T-helper 9 cell (primary cell): ENCODE measurements at places on chromosomes 5 and 9.

DNA sequence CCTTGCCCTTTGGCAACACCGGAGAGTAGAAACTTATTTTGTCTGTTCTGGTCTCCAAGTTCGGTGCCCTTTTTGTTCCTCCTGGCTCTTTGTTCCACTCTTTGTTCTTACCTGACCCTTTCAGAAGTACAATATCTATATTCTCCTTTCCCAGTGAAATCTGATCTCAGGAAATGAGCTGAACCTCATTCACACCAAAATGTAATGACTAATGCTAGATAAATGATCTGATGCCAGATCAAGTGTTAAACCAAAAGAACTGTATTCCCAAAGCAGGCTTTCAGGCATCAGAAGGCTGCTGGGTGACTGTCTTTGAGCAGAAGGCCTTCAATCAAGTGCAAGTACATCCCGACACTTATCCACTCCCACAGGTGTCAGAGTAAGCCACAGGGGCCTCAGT is 156.4 kb downstream of the SPOCK1 start:
- no peak for DNase-seq

GRCh38 chr5:173680660-173681242 is 64.3 kb upstream of the BOD1 start:
- DNase-seq, result no peak

- no peak for DNase-seq
Measured at GRCh38 chr9:86126998-86127972, 27.9 kb upstream of the GOLM1 start.

DNA sequence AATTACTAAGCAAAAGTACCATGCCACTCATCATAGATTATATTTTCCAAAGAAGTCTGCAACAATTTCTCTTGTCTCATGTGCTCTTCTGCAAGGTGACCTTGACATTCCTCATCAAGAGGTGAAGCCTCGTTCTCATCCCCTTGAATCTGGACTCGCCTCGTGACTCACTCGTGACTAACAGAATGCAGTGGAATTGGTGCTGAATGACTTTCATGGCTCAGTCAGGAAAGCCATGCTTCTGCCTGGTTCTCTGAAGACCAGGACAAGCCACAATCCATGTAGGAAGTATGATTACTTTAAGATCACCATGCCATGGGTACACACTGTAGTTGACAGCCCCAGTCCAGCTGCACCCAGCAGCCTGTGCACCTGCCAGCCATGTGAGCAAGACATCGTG is 335.8 kb downstream of the GADD45G start:
- no peak for DNase-seq

- DNase-seq, result no peak
Measured at GRCh38 chr5:177209610-177210009, 76.0 kb downstream of the NSD1 start.

DNA sequence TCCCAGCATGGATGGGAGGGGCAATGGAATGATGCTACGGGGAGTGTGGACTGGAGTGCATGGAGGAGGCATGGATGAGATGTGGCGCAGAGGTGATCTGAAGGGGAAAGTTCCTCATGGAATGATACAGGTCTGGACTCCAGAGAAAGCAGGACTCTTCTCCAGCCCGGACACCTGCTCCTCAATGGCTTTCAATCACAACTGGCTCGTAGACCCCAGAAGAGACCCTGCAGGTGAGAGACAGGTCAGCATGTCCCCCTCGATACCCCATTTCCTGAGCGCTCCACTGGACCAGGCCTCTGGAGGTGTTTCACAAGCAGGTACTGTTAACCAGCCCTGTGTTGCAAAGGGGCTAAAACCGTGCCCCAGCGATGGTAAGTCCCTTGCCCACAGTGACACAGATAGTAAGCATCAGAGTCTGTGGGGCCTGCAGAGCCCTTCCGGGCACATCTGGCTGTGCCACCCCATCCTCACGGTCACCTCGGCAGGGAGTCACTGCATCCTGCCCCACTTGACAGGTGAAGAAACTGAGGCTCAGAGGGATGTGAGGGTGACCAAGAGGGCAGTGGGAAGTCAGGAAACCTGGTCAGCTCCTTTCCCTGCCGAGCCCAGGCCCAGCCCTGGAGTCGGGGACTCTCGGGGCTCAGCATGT is 5.5 kb upstream of the DPM2 start:
- no peak for DNase-seq
